SJSA1 (cell line): ENCODE measurements at places on chromosomes 6 and 20. TPM values are rescaled to one million over a fixed set of nuclear protein-coding genes. Genes with fewer than 3 reads are reported as not detected.

GRCh38 chr6:133055441-133055966, 185.7 kb upstream of the EYA4 start:
- no peak for DNase-seq

DNA sequence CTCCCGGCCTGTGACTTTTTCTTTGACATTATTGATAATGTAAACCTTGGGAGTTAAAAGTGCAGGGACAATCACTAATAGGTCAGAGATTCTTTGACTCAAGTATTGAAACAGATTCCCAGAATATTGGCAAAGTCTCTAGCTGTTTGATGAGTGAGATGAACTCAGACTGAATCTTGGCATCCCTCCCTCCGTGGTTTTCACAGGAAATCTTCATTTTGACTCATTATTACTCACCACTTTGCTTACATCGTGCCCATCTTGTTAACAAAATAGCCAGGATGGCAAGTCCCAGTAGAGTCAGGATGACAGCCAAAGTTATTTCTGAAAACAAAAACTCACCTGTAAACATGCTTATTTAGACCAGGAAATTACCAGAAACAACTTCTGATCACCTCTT, 2.0 kb downstream of the TSBP1 start:
- DNase-seq, result peak; percentile 48

DNA sequence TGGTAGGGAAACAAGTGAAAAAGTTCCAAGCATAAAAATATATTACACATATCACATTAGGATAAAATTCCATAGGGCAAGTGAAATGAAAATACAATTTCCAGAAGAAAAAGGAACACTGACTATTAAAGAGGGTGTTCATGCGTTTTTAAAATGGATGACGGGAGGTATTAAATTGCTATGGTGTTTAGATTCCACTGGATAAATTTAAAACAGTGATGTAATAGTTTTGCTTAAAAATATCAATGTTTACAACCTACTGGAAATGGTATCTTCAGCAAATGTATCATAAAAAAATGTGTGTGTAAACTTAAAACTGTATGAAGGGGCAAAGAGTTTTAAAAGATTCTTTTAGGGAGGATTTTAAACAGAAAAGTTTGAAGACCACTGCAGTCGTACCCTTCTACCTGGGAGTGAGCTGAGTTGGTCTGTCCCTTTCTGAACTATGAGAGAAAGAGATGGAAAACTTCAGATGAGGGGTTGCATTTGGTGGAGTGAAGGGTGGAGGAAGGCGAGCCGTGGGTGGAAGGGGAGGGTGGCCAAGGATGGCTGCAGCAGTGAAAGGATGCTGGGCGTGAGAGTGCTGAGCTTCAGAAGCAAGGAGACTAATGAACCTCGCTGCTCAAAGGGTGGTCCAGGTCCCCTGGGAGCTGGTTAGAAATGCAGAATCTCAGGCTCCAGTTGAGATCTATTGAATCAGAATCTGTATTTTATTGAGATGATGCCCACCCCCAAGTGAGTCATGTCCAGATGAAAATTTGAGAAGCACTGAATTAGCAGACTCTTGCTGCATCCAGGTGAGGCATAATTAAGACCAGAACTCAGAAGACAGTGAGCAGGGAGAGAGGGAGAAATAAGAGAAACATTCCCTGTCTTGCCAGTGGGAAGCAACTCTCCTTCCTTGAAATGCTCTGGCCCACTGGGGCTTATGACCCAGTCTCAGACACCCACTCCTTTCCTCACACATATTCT, 54.5 kb upstream of the MRPS10 start:
- DNase-seq, result no peak

GRCh38 chr6:68880050-68880813, 245.2 kb downstream of the ADGRB3 start:
- DNase-seq, result no peak

Gene VWA7
- total RNA-seq, result not detected in 2 replicates

Gene UST
- 6.7 and 7.6 TPM in 2 replicates for total RNA-seq

Gene C4B
- total RNA-seq, result 0.28 and 1.5 TPM in 2 replicates
